ENCODE measurements at places on chromosomes 4 and X.

- no peak for DNase-seq
Observed at GRCh38 chrX:19829814-19830213, 57.6 kb downstream of the SH3KBP1 start.

- DNase-seq, result no peak
Observed at GRCh38 chr4:24241511-24241910, 342.8 kb downstream of the DHX15 start.

DNA sequence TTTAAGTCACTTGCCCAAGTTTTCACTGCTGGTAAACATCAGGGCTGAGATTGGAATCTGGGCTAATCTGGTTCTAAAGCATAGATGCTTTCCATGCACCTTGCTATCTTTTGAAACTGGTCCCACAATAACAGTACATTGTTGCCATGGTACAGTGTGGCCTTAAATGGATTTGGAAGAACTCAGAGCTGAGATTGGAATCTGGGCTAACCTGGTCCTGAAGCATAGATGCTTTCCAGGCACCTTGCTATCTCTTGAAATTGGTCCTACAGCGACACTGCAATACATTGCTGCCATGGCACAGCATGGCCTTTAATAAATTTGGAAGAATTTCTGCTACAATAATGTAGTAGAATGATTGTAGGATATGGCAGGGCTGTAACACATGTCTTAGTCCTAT lies 28.6 kb downstream of the DAPP1 start:
- DNase-seq, result no peak

GRCh38 chr4:8171984-8172924 lies 13.6 kb upstream of the ABLIM2 start:
- DNase-seq, result no peak

DNA sequence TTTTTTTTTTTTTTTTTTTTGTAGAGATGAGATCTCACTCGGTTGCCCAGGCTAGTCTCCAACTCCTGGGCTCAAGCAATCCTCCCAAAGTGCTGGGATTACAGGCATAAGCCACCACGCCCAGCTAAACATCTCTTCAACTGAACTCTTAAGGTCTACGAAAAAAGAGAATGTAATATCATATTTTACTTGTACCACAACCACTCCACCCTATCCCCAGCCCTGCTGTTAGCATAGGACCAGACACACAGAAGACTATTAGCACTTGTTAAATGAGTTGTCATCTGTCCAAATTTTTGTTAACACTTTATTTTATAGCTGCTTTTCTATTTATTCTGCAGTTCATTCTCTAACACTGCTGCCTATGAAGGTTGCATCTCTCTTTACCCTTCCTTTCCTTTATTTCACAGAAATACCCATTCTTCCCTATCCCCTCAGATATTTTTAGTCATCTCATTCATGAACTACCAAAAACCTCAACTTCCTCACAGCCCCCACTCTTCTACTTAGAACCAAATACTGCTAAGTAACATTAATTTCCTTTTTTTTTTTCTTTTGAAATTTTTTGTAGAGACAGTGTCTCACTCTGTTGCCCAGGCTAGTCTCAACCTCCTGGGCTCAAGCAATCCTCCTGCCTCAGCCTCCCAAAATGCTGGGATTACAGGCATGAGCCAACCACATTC lies 10.1 kb downstream of the SNX12 start:
- no peak for DNase-seq

GRCh38 chr4:98623126-98623802 lies 35.1 kb downstream of the TSPAN5 start:
- no peak for DNase-seq

GRCh38 chr4:22897520-22898108 lies 204.9 kb downstream of the GBA3 start:
- peak; percentile 32 for DNase-seq

GRCh38 chr4:52957220-52957686 lies 95.1 kb downstream of the RASL11B start:
- peak; percentile 68 for DNase-seq

GRCh38 chr4:165439981-165440380 lies 61.2 kb downstream of the CPE start:
- no peak for DNase-seq

DNA sequence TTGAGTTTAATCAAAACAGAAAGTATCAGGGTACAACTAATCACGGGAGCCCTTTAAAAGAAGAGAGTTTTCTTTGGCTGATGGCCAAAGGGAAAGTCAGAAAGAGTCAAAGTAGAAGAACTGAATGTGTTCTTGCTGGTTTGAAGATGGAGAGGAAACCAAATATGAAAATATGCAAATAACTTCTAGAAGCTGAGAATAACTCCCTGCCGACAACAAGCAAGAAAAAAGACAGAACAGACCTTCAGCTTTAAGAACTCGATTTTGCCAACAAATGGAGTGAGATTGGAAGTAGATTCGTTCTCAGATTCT lies 903.8 kb downstream of the STIM2 start:
- DNase-seq, result no peak

- no peak for DNase-seq
Observed at GRCh38 chr4:113480109-113480508, 281.4 kb downstream of the CAMK2D start.

DNA sequence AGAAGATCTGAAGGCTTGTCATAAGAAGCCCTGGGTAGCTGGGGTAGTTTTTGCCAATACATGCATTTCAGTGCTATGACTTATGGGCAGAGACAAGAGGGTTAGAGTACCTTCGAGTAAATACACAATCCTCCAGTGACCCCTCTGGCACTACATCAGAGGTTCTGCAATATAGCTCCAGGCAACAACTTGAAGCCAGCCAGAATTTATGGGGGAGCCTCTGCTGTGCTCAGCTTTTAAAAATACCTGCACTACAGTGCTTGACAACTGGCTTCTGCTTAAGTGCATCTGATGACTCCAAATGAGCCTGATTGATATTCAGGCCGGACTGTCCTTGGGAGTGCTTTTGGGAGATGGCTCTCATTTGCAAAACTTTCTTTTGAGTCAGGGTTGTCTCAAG lies 44.9 kb upstream of the SMAD1 start:
- no peak for DNase-seq

GRCh38 chr4:145195167-145195952 lies 15.0 kb upstream of the OTUD4 start:
- DNase-seq, result no peak

DNA sequence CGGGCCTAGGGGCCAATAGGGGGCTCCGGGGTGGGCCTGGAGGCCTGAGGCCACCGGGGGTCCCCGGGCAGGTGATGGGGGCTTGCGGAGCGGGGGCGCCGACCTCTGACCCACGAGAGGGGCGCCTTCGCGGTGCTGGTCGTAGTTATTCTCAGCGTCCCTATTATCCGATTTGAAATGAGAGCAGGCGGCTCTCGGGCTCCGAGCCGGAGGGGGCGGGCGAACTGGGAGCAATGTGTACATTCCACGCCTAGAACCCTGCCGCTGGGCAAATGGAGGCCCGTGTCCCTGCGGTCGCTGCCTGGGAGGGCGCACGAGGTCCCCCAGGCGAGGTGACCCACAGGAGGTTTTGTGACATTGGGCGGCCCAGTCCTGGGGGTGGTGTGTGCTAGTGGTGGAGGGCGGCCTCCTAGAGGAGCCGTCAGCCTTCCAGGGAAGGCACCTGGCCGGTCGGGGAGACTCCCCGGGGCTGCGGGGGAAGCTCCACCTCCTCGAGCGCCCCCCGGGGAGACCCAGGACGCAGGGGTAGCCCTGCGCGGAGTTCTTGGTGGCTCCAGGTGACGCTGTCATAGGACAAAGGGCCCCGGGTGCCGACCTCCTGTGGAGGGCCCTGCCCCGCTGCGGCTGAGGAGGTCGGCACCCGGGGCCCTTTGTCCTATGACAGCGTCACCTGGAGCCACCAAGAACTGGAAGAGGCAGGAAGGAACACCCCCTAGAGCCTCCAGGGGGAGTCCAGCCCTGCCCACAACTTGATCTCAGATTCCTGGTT lies 102.6 kb upstream of the PRKX start:
- peak; percentile 65 for DNase-seq

GRCh38 chr4:177450426-177451107 lies 8.3 kb upstream of the AGA start:
- DNase-seq, result no peak

GRCh38 chr4:152269448-152270191 lies 266.3 kb downstream of the FBXW7 start:
- DNase-seq, result no peak

DNA sequence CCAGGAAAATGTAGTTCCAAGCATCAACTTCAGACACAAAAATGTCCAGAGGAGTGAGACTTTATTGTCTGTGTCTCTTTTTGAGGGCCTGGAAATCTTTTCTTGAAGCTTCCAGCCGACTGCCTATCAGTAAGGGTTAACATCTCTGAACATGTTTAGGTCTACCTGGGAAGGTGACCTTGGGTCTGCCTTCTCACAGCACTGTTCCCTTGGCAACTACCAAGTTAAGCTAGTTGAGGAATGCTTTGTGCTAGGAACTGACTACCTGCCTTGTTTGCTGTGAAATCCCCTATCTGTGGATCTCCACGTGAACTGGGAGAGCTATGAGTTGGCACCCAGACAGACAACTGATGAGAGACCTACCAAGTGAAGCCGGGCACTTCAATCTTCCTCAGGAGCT lies 81.6 kb downstream of the PPEF2 start:
- DNase-seq, result no peak

All from glutamatergic neuron (in vitro differentiated cells).